ENCODE measurements at places on chromosomes 1 and 21. TPM values are rescaled to one million over a fixed set of nuclear protein-coding genes. Genes with fewer than 3 reads are reported as not detected.
A peak's percentile ranks its signal among the peaks of the same experiment; 100 is the strongest.

Gene PLEKHG5
- 3.3 TPM for total RNA-seq

Gene TRIM58
- total RNA-seq, result 0.14 TPM

GRCh38 chr1:226487921-226488320, 60.6 kb upstream of the STUM start:
- H3K4me1 ChIP-seq, result no peaks in the 10 kb centered on the region
- no peak overlapping the region for H3K4me3 ChIP-seq
- H3K27ac ChIP-seq, result no peak overlapping the region
- no peaks in the 10 kb centered on the region for H3K36me3 ChIP-seq
- DNase-seq, result no peak
- no peaks in the 10 kb centered on the region for H3K27me3 ChIP-seq

- H3K4me3 ChIP-seq, result no peak overlapping the region
- H3K27ac ChIP-seq, result no peak overlapping the region
- peaks cover 17% of the 10 kb centered on the region for H3K27me3 ChIP-seq
- no peaks in the 10 kb centered on the region for H3K4me1 ChIP-seq
- H3K36me3 ChIP-seq, result no peaks in the 10 kb centered on the region
Observed at GRCh38 chr21:8989261-8989711, 1532.1 kb upstream of the TPTE start.

DNA sequence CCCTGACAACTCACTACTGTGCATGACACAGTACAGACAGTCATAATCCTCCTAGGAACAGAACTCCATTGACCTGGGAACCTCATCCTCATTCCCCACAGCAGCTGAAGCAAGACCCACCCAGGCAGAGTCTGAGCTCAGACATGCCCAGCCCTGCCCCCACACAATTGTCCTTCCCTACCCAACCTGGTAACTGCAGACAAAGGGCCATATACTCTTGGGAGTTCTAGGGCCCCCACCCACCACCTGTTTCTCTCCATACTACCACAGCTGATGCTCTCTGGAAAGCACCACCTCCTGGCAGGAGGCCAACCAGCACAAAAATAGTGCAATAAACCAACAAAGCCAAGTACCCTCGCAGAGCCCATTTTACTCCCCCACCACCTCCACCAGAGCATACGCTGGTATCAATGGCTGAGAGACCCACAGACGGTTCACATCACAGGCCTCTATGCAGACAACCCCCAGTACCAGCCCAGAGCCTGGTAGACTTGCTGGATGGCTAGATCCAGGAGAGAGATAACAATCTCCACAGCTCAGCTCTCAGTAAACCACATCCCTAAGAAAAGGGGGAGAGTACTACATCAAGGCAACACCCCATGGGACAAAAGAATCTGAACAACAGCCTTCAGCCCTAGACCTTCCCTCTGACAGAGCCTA, 159.7 kb upstream of the CXADR start:
- DNase-seq, result no peak
- no peaks in the 10 kb centered on the region for H3K4me1 ChIP-seq
- no peak overlapping the region for H3K4me3 ChIP-seq
- H3K36me3 ChIP-seq, result no peaks in the 10 kb centered on the region
- H3K27ac ChIP-seq, result no peak overlapping the region

GRCh38 chr1:90417126-90417525, 300.0 kb downstream of the BARHL2 start:
- no peaks in the 10 kb centered on the region for H3K4me1 ChIP-seq
- H3K27me3 ChIP-seq, result no peaks in the 10 kb centered on the region
- H3K36me3 ChIP-seq, result no peaks in the 10 kb centered on the region

DNA sequence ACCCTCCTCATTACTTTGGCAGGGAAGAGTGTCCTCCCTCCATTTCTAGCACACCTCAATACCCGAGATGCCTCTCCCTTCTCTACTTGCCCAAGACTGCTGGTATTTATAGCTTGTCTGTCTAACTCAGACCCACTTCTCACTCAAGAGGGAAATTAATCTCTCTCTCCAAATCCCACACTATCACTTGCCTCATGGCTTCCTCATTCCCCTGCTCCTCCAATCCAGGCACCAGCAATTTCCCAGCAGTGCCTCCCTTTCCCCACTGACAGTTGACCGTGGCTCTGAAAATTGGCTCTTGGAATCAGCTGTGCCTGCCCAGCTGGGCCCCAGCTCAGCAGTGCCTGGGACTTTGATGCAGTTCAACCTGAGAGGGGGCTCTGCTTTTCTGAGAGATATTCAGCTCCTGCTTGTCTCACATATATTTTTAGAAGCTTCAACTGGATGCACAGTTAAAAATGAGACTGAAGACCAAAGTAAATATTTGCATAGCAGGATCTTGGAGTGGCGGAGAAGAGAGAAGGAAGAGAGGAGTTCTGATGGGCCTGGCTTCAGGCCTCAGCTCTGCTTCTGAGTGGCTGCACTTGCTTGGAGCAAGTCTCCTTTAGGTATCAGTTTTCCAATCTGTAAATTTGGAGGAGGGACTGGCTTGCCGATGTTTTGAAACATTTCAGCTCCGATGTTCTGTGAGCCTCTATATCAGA, 81.1 kb upstream of the SPATA6 start:
- H3K36me3 ChIP-seq, result no peaks in the 10 kb centered on the region
- H3K4me3 ChIP-seq, result no peak overlapping the region
- peak overlapping the region; percentile 66 for H3K27ac ChIP-seq
- no peak for DNase-seq

DNA sequence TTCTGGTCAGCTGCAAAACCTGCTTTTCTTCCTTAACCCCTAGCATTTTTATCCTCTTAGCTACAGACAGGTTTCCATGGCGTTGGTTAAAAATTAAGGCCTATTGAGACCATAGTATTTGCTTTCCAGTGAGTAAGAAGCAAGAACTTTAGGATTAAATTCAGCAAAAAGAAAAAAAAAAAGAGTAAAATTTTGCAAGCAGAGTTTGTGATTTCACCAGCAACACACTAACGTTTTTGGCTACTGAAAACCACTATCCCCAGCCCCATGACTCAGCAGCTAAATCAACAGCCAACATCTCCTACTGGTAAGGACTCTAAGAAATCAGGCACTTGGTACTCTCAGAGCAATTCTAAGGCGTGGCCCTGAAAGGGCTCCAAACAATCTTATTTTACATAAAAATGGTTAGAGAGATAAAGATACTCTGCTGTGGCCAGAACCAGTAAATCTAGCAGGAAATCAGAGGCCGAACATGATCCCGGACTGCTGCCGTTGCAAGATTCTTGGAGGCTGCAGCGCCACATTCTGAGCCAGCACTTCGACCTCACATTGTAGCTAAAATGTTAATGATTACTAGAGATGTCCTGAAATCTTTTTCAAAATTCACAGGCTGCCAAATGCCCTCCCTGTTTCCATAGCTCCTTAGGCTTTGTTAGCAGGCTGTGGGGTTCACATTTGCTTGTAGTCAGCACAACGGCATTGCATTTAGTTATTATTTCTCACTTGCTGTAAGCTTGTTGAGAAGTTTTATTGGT, 1.6 kb upstream of the ENO1 start:
- peak overlapping the region; percentile 72 for H3K4me3 ChIP-seq
- H3K27ac ChIP-seq, result peak overlapping the region; percentile 100
- DNase-seq, result no peak

GRCh38 chr1:66275601-66276023, 258.3 kb upstream of the SGIP1 start:
- H3K27ac ChIP-seq, result peak overlapping the region; percentile 30
- H3K4me3 ChIP-seq, result no peak overlapping the region
- H3K36me3 ChIP-seq, result no peaks in the 10 kb centered on the region
- peaks cover 48% of the 10 kb centered on the region for H3K4me1 ChIP-seq
- DNase-seq, result no peak

- no peak overlapping the region for H3K27ac ChIP-seq
- H3K27me3 ChIP-seq, result no peaks in the 10 kb centered on the region
- no peak overlapping the region for H3K4me3 ChIP-seq
- peaks cover 6% of the 10 kb centered on the region for H3K36me3 ChIP-seq
- DNase-seq, result no peak
Observed at GRCh38 chr1:97721221-97721620, 199.6 kb downstream of the DPYD start.
